ENCODE measurements at places on chromosomes 1 and 21. TPM values are rescaled to one million over a fixed set of nuclear protein-coding genes. Genes with fewer than 3 reads are reported as not detected.

SPATA46 gene
- total RNA-seq: not detected

GRCh38 chr1:66274634-66275033 lies 259.3 kb upstream of the SGIP1 start:
- no peak overlapping the region for H3K4me3 ChIP-seq
- H3K27ac ChIP-seq: no peak overlapping the region
- H3K4me1 ChIP-seq: peaks cover 34% of the 10 kb centered on the region
- no peak for DNase-seq
- H3K27me3 ChIP-seq: no peaks in the 10 kb centered on the region
- H3K36me3 ChIP-seq: no peaks in the 10 kb centered on the region

DNA sequence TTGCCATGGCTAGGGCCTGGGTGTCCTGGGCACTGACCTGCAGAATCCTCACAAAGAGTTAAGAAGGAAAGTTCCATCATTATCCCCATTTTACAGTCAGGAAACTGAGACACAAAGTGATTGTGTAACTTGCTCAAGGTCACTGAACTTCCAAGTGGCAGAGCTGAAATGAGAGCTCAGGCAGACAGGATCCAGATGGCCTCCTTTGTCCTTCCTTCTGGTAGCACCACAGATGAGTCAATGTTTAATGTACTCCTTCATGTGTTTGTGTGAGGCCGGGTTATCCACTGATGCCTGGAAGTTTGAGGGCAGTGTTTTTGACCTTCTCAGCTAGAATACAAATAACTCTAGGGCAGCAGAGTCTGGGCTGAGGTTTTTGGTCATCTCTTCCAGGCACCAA lies 207.0 kb downstream of the TNR start:
- H3K4me3 ChIP-seq: no peak overlapping the region
- no peaks in the 10 kb centered on the region for H3K27me3 ChIP-seq
- no peaks in the 10 kb centered on the region for H3K4me1 ChIP-seq
- no peaks in the 10 kb centered on the region for H3K36me3 ChIP-seq

GRCh38 chr1:188154761-188155160 lies 1326.0 kb downstream of the PLA2G4A start:
- H3K27me3 ChIP-seq: no peaks in the 10 kb centered on the region
- no peak for DNase-seq
- no peaks in the 10 kb centered on the region for H3K36me3 ChIP-seq
- no peaks in the 10 kb centered on the region for H3K4me1 ChIP-seq

DNA sequence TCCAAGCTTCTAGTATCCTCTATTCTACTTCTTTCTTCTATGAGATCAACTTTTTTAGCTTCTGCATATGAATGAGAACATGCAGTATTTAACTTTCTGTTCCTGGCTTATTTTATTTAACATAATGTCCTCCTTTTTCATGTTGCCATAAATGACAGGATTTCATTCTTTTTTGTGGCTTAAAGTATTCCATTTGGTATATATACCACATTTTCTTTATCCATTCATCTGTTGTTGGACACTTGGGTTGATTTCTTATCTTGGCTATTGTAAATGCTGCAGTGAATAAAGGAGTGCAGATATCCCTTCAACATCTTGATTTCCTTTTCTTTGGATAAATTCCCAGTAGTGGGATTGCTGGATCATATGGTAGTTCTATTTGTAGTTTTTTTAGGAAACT lies 209.6 kb downstream of the GPR52 start:
- DNase-seq: no peak
- no peaks in the 10 kb centered on the region for H3K27me3 ChIP-seq
- H3K4me1 ChIP-seq: peaks cover 10% of the 10 kb centered on the region
- H3K36me3 ChIP-seq: no peaks in the 10 kb centered on the region
- no peak overlapping the region for H3K27ac ChIP-seq
- H3K4me3 ChIP-seq: no peak overlapping the region

DNA sequence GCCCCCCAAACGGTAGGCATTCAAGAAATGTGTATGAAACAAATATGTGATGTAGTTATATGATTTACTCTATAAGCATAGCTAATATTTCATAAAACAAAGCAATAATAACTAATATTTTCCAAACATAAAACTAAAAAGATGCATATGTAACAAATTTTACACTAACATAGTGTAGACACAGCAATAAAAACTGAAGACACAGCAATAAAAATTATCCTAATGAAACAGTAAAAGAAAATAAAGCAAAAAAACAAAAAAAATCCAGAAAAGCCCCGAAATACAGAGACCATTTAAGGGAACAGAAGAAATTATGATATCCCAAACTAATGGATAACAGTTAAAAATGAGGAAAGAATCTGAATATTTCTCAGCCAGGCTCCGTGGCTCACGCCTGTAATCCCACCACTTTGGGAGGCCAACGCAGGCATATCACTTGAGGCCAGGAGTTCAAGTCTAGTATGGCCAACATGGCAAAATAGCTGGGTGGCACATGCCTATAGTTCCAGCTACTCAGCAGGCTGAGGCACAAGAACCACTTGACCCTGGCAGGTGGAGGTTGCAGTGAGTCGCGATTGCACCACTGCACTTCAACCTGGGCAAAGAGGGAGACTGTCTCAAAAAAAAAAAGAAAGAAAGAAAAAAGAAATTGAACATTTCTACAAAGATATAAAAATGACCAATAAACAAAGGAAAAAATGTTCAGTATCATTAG lies 38.2 kb upstream of the PSMG1 start:
- peaks cover 26% of the 10 kb centered on the region for H3K36me3 ChIP-seq
- no peak overlapping the region for H3K4me3 ChIP-seq
- peaks cover 20% of the 10 kb centered on the region for H3K4me1 ChIP-seq
- no peak for DNase-seq
- H3K27ac ChIP-seq: no peak overlapping the region

DNA sequence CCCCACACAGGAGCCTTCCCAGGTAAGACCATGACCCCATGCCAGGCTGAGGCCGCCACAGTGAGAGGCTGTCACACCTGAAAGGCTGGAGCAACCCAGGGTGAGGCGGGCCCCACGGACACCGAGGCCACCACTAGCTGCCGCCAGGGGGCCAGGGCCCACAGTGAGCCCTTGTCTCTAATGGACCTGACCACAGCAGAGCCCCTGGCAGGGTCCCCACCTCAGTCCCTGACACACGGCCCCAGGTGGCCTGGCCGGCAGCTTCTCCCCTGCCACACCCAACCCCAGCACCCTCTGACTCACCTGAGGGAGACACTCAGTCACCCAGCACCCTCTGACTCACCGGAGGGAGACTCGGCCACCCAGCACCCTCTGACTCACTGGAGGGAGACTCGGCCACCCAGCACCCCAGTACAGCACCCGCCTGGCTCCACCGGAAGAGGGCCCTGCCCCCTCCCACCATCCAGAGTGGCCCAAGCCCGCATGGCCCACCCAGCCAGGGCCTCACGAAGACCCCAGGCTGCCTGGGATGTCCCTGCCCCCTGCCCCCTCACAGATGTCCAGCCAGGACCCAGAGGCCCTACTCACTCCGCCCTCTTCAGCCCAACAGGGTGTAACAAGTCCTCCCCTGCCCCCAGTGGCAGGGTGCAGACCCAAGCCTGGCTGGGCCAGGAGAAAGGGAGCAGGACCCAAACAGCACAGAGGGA lies 4.4 kb downstream of the DVL1 start:
- no peaks in the 10 kb centered on the region for H3K36me3 ChIP-seq
- DNase-seq: peak; percentile 50
- H3K27me3 ChIP-seq: no peaks in the 10 kb centered on the region
- H3K4me3 ChIP-seq: no peak overlapping the region
- H3K27ac ChIP-seq: no peak overlapping the region
- H3K4me1 ChIP-seq: no peaks in the 10 kb centered on the region

GRCh38 chr1:23303524-23303923 lies 40.6 kb downstream of the HNRNPR start:
- H3K4me3 ChIP-seq: no peak overlapping the region
- peak overlapping the region; percentile 4 for H3K27ac ChIP-seq
- DNase-seq: no peak
- H3K27me3 ChIP-seq: no peaks in the 10 kb centered on the region

DNA sequence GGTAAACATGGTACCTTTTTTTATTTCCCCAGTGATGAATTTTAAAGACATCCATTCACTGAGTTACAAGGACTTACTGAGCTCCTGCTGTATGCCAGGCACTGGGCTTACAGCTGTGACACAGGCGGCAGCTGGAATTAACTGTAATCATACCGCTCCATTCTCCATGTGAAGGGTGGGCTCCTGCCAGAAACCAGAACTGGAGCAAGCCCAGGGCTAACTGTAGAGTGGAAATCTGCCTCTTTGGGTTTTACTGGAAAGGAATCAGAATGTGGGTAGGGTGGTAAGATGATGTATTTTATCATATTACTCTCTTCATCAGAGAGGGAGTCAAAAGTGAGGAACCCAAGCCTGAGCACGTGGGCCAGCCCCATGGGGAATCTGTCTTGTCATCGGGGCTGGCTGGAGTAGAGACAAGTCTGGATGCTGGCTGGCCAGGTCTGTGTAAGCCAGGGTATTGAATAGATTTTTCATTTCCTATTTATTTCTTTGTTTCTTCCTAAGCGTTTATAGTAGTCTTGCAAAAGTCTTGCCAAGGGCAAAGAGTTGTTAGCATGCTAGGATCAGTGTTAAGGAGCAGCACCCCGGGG lies 21.5 kb downstream of the FGGY start:
- no peak overlapping the region for H3K27ac ChIP-seq
- no peaks in the 10 kb centered on the region for H3K36me3 ChIP-seq
- H3K4me1 ChIP-seq: no peaks in the 10 kb centered on the region
- no peak for DNase-seq
- no peaks in the 10 kb centered on the region for H3K27me3 ChIP-seq

DNA sequence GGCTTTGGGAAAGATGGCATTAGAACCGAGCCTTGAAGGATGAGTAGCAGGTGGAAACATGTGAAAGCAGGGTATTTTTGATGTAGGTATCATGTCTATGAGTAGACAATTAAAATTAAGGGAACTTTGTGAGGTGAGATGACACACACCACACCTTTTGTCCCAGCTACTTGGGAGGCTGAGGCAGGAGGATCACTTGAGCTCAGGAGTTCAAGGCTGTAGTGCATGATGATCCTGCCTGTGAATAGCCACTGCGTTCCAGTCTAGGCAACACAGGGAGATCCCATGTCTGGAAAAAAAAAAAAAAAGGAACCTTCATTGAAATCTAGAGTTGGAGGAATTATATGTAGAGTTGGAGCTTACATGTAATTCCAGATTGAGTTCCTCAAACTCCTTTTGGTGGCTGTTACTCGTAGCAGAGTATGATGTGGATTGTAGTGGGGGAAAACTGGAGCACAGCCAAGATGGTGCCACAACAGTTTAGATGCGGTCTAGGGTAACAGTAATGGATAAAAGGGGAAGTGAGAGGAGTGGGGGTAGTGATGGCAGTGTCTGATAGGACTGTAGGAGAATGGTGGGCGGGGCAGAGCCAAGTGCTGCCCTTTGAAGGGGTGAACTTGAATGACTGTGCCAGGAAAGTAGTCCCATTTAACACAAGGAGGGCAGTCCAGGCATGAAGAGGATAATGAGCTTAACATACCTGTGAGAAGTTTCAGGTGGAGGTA lies 17.4 kb downstream of the AK4 start:
- H3K36me3 ChIP-seq: no peaks in the 10 kb centered on the region
- no peak for DNase-seq
- no peak overlapping the region for H3K27ac ChIP-seq
- no peak overlapping the region for H3K4me3 ChIP-seq

DNA sequence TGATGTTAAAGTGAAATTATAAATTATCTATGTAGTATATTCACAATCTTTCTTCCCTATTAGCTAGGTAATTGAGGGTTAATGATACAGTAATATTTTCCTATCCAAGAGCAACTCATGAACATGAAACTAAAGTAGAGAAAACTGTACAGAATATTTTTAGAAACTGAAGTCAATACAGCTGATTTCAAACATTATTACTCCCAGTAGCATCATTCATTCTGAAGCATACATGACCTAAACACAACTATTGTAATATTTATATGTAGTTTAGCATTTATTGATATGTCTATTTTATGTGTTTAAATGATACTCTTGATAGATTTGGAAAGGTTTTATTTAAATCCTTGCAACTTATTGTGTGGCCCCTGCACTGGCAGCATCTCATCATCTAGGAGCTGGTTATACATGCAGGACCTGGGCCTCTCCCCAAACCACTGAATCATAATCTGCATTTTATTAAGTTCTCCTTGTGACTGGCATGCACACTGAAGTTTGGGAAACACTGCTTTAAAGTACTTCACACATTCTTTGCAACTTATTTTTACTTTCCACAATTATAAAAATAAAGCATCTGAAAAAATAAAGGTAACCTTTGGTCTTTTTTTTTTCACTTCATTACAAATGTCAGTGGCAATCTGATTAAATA lies 199.9 kb downstream of the LRRC40 start:
- H3K4me3 ChIP-seq: no peak overlapping the region
- H3K36me3 ChIP-seq: no peaks in the 10 kb centered on the region
- no peak for DNase-seq
- no peak overlapping the region for H3K27ac ChIP-seq
- no peaks in the 10 kb centered on the region for H3K27me3 ChIP-seq

DNA sequence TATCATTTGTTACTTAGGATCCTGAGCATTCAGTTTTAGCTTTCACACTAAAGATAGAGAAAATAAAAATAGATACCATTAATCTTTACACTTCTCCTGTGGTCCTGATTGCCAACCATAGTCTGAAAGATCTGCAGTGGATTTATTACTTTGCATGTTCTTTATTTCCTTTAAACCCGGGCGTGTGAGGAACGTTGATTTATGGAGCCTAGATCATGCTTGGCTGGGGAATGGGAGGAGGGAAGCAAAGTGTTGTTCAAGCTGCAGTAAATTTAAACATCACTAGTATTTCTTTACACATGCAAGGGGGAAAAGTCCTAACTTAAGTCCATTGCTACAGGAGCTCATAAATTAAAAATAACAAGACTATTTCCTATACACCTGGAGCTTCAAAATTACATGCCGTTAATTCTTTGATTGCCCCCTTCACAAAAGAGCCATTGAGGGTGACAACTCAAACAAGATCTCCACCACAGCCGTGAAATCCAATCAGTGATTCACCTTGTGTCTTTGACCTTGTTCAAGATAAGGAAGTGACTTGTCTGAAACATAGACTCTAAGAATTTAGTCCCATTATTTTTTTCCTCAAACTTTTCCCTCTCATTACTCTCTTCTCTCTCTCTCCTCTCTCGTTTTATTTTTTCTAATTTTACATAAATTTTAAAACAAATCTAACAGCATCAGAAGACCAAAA lies 282.7 kb downstream of the KIF26B start:
- no peaks in the 10 kb centered on the region for H3K27me3 ChIP-seq
- DNase-seq: no peak
- H3K4me1 ChIP-seq: peaks cover 21% of the 10 kb centered on the region
- peaks cover 2% of the 10 kb centered on the region for H3K36me3 ChIP-seq

Data from cardiac muscle cell (in vitro differentiated cells and primary cell).